Mesenteric fat pad (tissue), 1 donor: ENCODE measurements at places on chromosomes 16 and 17. TPM values are rescaled to one million over a fixed set of nuclear protein-coding genes. Genes with fewer than 3 reads are reported as not detected.

Gene KCTD19
- not detected for total RNA-seq

Gene TBC1D26
- total RNA-seq, result not detected

GRCh38 chr17:69357701-69358100 is 30.8 kb upstream of the ABCA5 start:
- DNase-seq, result no peak

Gene MYADML2
- not detected for total RNA-seq

GRCh38 chr16:19219836-19220235 is 51.8 kb downstream of the SYT17 start:
- no peak for DNase-seq

Gene PMP22
- total RNA-seq, result 250 TPM

- DNase-seq, result no peak
Measured at GRCh38 chr17:40490289-40490853, 11.1 kb downstream of the TNS4 start.

Gene SOX15
- not detected for total RNA-seq

Gene SPN
- 2.9 TPM for total RNA-seq

DNA sequence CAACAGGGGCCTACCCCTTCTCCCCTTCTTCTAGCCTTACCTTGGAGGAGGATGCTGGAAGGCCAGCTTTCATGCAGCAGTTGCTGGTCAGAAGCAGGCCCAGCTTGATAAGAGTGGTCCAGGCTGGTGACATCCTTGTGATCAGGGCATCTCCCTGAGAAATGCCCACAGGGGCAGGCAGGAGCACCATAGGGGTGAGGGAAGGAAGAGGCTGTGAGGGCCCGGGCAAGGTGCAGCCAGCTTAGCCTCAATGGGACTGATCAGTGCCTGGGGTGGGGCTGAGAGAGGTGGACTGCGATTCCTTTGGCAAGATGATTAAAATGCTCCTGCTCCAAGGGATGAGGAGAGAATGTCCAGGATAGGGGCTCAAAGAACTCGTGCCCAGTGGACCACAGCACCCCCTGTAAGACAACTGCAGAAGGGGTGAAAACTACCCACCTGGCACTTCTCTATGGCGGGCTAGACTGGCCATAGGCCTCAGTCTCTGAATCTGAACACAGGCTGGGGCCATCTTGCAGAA is 9.5 kb upstream of the GALK1 start:
- DNase-seq, result peak; percentile 62
